Dorsolateral prefrontal cortex (tissue), 122 donors: ENCODE measurements at places on chromosomes 5 and 9.

DNA sequence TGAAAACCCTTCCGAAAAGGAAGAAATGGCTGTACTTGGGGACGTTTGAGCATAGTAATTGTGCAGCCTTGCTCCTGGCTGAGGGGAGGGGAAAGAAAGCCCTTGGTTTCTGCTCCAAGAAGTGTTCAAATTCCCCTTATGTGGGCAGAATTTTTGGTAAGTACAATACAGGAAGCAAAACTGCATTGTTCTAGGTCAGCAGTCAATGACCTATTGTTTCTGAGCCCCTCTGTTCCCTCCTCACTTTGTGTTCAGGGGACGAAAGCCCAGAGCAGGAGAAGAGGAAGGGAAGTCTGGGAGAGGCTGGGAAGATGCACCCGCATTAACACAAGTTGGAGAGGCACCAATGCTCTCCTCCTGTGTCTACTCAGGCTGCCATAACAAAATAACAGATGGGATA is 11.9 kb downstream of the BASP1 start:
- DNase-seq = no peak

GRCh38 chr5:14213813-14214585 is 70.9 kb downstream of the TRIO start:
- no peak for DNase-seq

DNA sequence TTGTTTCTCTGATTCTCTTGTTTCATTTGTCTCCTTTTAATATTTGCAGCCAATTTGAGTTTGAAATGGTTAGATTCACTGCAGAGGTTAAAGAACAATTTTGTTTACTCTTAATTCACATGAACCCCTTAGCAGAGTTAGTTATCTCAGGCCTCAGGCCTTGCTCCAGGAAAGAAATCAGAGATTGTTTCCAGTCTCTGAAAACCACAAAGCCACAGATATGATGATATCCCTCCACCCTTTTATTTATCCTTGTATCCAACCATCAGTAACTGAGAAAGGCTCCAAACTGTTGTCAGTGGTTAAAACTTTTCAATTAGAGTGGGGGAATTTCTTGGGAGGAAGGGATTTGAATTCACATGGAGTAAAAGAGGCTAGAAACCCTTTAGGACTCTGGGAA is 406.0 kb upstream of the DMAC1 start:
- DNase-seq = no peak

GRCh38 chr9:107325842-107326241 is 42.8 kb downstream of the RAD23B start:
- no peak for DNase-seq

DNA sequence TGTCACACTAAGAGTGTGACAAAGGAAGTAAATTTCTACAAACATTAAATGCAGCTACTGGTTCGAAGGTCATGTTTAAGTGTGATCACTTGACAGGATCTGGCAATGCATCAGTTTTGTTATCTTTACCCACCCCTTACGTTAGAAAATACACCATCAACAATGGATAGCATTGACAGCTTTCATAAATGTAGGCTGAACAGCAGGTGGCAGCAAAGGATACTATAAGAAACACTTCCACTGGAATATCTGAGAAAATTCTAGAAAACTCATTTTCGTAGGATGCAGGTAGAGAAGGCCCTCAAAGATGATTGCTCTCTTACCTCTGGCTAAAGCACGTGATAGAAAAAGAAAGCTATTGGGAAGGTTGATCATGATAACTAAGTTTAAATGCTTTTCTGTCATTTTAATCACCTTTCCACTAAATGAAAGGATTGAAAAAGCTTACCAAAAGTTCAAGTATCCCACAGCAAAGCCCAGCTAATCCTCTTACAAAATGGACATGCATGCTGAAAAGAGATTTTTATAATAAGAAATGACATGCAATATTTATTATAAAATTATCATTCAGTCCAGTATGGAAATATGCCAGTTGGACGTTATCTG is 292.5 kb downstream of the PARP8 start:
- DNase-seq = no peak

- DNase-seq = no peak
Measured at GRCh38 chr9:37784291-37784615, 611 bp downstream of the EXOSC3 start.

- no peak for DNase-seq
Measured at GRCh38 chr9:35658968-35659220, 802 bp downstream of the CCDC107 start.

GRCh38 chr9:114049441-114050225 is 28.5 kb downstream of the AMBP start:
- DNase-seq = no peak

- no peak for DNase-seq
Measured at GRCh38 chr5:52999344-52999949, 10.3 kb downstream of the ITGA2 start.

GRCh38 chr5:5533927-5534326 is 111.5 kb downstream of the ICE1 start:
- no peak for DNase-seq

DNA sequence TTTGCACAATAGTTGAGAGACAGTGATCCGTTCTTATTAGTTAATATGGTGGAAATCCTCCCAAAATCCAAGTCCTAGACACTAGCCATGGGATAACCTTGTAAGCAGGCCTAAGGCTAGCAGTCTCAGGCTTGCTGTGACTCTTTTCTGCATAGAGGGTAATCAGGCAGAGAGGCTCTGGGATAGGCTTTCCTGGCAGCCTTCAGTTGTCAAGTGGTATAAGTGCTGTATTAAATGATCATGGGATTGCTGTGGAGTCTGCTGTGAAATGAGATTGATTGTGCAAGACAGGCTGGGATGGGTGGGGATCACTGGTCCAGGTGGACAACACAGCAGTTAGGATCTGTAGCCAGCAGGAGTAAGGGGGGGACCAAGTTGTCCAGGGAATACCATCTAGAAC is 416.4 kb downstream of the TLE4 start:
- no peak for DNase-seq

GRCh38 chr5:150137168-150137957 is 18.3 kb downstream of the PDGFRB start:
- DNase-seq = no peak

DNA sequence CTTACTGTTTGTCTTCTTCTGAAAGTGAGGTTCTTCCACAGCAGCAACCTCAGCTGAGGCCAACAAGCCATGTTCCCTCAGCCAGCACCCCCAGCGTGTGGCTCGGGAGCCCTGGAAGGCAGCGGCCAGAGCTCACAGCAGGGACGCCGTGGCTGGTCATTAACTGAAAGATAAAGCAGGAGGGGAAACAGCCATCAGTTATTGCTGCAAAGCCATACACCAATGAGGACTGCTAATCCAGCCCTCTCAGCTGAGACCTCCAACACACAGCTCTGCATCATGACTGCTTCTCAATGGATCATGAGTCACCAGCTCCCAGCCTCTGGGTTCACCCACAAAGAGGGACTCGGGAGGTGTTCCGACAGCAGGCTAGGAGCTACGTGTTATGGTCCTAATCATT is 24.3 kb downstream of the ABCA1 start:
- no peak for DNase-seq

DNA sequence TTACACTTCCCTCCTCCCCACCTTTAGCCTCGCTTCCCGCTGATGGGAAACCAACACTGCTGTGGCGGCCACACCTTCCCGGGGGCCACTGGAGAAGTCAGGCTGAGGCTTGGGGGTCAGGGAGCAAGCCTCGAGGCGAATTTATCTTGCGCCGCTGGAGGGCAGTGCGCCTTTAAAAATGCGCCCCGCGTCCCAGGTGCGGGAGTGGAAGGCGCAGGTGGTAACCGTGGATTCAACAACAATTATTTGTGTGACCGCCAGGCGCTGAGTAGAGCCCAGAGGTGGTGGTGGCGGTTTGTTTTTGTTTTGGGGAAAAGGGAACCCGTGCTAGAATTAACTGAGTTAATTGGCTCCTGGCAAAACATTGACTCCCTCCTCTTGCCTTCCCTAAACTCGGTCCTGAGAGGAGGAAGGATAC is 1.1 kb downstream of the CFAP77 start:
- peak; percentile 52 for DNase-seq

DNA sequence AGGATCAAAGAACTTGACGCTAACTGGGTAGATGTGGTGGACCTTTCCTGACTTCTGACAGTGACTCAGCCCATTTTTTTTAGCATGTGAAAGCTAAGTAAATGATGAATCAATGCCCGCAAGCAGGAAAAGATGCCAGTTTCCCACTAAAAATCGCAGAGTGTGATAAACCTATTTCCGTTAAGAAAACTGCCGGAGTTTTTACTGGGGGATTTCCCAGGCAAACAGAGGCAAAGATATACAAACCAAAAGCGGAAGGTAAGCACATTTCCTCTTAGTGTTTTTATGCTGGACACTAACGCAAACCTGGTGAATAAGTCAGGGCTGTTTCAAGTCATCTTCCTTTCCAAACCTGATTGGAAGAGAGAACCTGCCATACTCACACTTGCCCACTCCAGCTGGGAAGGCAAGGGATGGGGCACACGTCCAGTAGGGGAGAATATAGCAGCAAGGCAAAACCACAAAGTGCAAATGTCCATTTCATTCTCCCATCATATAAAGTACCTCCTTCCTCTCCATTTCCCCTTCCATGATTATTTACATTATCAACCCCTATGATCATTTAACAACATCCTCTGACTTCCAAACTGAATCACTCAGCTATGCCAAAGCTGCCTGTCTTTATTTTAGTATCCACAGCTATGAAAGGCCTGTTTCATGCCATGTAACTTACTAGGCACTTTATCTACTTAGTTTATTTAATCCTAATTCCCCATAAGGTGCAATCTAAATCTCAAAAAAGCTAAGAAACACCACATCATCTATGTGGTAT is 349.7 kb upstream of the RFX3 start:
- no peak for DNase-seq

GRCh38 chr9:98597236-98597771 is 111.4 kb downstream of the GABBR2 start:
- DNase-seq = no peak

- no peak for DNase-seq
Measured at GRCh38 chr5:141742866-141743851, 61.1 kb upstream of the ARAP3 start.

- no peak for DNase-seq
Measured at GRCh38 chr9:19640014-19640413, 148.8 kb downstream of the SLC24A2 start.

DNA sequence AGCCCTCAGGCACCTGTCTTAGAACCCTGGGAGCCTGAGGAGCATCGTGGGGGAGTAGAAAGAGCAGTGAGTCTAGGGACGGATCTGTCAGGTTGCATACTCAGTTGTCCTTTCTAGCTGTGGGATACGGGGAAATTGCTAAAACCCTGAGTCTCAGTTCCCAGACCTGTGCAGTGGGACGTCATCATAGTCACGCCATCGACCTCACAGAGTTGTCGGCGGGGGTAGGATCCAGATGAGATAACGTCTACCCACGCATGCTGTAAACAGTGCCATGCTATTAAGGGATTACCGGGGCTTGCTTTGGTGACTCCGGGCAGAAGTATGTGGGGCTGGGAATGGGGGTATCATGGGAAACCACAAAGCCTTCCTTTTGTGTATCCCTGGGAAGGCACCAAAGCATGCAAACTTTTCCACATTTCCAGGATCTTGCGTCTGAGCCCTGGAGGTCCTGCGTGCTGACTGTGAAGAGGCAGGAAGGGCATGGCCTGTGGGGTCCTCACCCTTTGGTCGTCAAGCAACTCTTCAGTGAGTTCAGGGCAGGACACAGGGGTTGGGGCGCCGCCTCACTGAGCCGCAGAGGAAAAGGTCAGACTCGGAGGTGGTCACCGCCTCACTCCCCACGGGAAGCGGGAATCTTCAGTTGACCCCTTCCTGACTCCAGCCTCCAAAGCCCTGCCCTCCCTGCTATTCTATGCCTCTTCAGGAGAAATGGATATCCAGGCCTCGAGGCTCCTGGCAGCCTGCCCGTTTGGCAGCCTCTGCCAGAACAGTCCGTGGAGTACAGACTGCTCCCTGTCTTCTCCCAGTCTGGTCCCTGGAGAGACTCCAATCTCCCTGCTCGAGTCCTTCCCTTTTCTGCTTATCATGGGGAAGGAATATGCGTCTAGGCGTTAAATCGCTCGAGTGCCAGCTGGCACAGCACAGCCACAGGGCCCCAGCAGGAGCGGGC is 186.8 kb upstream of the KLF9 start:
- peak; percentile 89 for DNase-seq

- DNase-seq = no peak
Measured at GRCh38 chr5:68770551-68770950, 323.3 kb upstream of the SLC30A5 start.

DNA sequence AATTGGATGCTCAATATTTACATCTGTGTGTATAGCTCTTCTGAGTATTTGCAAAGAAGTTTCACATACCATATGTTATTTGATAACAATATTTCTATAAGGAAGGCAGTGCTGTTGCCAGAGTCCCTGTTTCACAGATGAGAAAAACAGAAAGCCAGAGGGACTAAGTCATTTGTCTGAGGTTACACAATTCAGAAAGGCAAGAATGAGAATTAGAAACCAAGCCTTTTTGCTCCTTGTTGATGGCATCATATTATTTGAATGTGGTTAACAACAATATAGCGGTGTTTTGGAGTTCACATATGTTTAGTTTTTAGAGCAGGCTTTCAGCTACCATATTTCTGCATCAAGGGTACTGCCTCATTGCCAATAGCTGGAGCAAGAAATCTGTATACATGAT is 110.9 kb upstream of the PRLR start:
- no peak for DNase-seq

DNA sequence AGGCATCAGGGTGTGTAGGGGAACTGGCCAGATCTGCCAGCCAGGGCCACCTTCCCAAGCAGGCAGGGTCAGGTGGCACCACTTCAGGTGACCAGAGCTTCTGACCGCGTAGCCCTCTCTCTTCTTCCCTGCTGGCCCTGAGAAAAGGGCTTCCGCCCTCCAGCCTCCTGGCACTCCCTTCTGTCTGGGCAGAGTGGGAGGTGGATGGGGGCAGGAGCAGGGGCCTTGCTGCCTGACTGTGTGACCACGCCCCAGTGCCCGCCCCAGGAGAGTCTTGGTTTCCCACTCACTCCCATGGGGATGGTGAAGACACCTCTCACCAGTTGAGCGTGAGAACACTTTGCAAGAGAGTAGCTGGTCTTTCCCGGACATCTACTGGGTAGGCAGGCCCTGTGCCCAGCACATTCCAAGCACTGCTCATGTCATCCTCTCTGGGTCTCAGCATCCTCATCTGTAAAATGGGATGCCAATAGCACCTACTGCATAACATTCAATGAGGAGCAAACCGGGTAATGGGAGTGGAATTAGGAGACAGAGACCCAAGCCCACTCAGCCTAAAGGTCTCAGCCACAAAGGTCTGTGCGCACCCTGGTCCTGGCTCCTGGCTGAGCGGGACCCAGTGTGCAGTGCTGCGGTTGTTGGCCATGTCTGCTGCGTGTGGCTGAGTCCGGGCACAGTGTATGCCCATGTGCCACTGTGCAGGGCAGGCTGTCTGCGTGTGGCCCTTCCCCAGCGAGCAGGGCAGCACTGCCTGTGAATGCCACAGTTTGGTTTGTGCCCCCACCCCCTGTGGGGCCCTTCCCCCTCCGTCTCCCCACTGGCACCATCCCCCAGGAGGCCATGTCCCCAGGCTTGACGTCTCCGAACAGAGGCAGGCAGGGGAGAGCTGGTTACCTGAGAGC is 179.1 kb upstream of the IER5L start:
- DNase-seq = no peak

DNA sequence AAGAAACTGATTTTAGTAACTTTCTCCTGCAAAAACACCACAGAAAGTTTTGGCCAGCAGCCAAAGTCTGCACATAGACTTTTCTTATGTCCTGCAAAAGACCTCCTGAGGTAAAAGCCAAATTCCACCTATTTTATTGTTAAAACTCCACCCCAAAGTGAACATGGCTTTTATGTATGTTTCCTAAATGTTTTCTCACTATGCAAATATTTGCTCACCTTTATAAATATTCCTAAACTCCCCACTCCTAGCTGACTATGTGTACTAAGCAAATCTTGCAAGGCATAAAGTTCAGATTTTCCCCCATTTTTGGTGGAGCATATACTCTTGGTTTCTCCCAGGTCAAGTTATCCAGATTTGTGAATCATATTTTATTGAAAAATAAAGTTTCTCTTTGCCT is 446.2 kb downstream of the DNAH5 start:
- DNase-seq = no peak
